Osteoblast (primary cell): ENCODE measurements at places on chromosomes 11 and 22.

DNA sequence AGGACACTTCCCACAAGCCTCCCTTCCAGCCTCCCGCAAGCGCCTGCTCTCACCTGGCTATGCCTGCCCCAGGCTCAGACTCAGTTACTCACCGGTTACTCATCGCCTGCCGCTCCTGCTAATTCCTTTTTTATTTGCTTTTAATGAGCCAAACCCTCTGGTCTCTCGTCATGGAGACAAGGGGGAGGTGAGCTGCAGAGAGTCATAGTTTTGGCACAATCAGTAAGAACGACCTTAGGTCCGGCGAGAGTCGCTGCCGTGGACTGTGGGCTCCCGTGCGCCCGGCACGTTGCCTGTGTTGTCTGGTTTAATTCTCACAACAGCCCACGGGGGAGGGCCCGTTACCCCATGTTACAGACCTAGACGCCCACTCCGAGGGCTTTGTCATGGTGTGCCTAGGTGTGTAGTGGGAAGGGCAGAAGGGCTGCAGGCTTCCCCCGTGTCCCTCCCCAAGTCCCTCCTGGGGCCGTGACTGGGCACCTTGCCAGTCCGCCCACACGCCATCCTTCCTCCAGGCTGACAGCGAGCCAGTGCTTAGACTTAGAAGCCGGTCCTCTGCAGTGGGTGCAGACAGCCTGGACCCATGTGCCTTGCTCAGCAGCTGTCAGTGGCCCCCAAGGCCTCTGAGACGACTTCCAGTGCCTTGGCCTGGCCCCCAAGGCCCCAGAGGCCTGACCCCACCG is 42.2 kb downstream of the WNT7B start:
- no peaks in the 10 kb centered on the region for H3K36me3 ChIP-seq
- H3K4me3 ChIP-seq = peak overlapping the region; percentile 58
- peaks cover 26% of the 10 kb centered on the region for H3K4me1 ChIP-seq
- DNase-seq = peak; percentile 100
- peak overlapping the region; percentile 44 for H3K27ac ChIP-seq

DNA sequence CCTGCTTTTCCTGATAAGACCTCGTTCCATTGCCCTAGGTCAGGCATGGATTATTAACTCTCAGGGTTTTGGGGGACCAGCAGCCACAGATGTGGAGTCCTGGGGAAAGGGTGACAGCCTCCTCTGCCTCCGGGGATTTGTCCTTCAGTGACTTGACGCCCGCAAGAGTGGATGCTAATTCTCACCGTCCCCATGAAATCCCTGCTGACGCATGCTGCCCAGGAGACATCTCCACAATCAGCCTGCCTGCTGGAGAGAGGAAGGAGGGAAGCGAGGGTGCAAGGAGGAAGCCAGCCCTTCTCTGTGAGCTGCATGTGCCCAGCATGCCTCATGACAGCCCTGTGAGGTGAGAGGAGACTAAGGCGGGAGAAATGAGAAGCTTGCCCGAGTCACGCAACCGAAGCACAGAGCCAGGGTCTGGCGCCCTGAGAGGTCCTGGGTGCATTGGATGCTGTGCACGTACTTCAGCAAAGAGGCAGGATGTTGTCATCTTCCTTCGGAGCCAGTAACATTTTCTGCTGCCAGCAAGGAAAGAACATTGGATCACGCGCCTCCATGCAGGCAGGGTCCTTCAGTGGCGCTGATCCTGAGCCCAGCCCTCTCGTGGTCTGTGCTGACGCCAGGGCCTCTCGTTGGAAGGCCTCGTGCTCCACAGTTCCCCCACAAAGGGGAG is 27.3 kb upstream of the KRTAP5-6 start:
- peaks cover 51% of the 10 kb centered on the region for H3K27me3 ChIP-seq
- no peaks in the 10 kb centered on the region for H3K36me3 ChIP-seq
- H3K4me1 ChIP-seq = no peaks in the 10 kb centered on the region

DNA sequence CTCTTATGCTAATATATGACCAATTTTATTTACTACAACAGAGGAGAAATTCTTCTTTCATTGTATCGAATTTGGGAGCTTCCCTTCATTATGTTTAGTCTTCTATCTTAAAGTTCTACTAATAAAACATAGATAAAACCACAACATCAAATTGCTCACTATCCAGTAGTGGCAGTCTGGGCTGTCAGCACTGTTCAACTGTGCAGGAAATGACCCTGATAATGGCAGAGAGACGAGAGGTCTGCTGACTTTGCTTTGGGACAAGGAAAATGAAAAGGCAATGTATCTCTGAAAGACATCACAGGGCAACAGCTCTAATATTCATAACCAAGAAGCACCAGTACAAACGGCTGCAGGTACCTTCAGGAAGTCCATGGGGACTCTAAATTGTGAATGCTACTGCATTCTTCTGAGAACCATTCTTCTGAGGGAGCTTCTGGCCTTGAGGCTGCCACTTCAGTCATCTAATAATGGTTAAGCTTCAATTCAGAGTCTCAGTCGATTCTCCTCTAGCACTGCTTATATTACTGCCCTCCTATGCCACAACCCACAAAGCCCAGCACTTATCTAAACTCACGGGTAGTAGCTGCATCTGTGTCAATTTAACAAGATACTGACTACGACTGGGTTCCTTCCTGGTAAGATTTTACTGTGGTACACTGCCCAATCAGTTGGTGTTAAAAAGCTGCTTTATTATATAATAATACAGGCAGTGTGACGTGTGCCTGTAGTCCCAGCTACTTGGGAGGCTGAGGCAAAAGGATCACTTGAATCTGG is 44.2 kb downstream of the CKAP5 start:
- H3K4me3 ChIP-seq = no peak overlapping the region
- no peak overlapping the region for H3K27ac ChIP-seq
- no peak for DNase-seq
- H3K4me1 ChIP-seq = no peaks in the 10 kb centered on the region
- no peaks in the 10 kb centered on the region for H3K27me3 ChIP-seq

DNA sequence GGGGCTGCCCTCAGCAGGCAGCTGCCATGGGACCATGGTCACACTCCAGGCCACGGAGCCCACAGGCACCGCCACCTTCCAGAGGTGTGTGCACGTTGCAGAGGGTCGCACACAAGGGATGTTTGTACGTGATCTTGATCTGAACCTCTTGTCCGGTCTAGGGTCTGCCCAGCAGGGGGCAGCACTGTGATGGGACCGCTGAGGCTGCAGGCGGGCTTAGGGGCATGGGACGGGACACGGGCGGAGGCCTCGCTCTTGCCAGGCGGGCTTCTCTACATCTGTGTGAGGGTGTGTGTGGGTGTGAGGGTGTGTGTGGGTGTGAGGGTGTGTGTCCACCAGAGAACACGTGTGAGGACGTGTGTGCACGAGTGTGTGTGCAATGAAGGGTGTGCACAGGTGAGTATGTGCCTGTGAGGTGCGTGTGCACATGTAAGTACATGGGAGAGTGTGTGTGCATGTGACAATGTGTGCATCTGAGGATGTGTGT is 52.4 kb downstream of the CACNA1I start:
- no peak overlapping the region for H3K4me3 ChIP-seq
- H3K4me1 ChIP-seq = no peaks in the 10 kb centered on the region
- peaks cover 23% of the 10 kb centered on the region for H3K27me3 ChIP-seq

DNA sequence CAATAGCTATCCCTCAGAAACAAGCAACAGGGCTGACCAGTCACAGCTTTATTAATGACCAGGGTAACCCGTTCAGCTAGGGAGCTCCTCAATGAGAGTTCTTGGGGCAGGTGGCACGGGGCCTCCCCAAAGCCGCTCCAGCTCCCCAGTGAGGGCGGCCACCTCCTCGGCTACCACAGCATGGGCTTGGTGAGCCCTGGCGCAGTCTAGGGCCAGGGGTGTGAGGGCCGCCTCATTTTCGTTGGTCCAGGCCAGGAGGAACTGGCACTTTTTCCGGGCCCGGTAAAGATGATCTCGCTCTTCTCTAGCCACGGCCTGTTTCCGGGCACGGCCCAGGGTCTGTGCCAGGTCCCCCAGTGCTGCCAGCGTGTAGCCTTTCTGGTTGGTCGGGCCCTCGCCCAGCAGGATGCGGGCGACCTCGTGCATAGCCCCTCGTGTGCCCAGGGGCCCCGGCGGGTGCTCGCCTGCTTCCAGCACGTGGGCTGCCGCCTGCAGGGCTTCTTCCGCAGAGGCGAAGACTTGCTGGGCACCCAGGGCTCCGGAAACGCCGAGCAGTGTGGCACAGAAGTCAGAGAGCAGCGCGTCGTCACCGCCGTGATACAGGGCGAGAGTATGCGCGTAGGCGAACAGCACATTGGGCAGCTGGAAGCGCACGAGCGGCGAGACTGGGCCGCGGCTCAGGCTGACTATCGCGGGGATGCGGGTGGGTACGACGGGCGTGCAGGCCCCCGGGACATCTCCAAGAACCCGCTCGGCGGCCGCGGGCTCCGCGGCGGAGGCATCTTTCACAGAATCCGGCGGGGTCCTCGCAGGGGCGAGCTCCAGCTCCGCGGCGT is 913 bp downstream of the ZNHIT2 start:
- H3K36me3 ChIP-seq = peaks cover 42% of the 10 kb centered on the region
- peak overlapping the region; percentile 93 for H3K27ac ChIP-seq
- DNase-seq = peak; percentile 97
- no peaks in the 10 kb centered on the region for H3K27me3 ChIP-seq
- peaks cover 34% of the 10 kb centered on the region for H3K4me1 ChIP-seq

- H3K4me1 ChIP-seq = no peaks in the 10 kb centered on the region
- H3K27me3 ChIP-seq = no peaks in the 10 kb centered on the region
- H3K27ac ChIP-seq = no peak overlapping the region
- DNase-seq = no peak
- H3K36me3 ChIP-seq = peaks cover 8% of the 10 kb centered on the region
Observed at GRCh38 chr11:68418648-68419047, 41.9 kb upstream of the PPP6R3 start.

- H3K27me3 ChIP-seq = no peaks in the 10 kb centered on the region
- no peak for DNase-seq
- H3K4me1 ChIP-seq = no peaks in the 10 kb centered on the region
- H3K4me3 ChIP-seq = no peak overlapping the region
- H3K27ac ChIP-seq = no peak overlapping the region
Observed at GRCh38 chr11:85431319-85431718, 195.8 kb downstream of the DLG2 start.
